ENCODE measurements at places on chromosomes 3 and 15. TPM values are rescaled to one million over a fixed set of nuclear protein-coding genes. Genes with fewer than 3 reads are reported as not detected.

GRCh38 chr3:197309528-197310361 is 11.3 kb upstream of the DLG1 start:
- H3K4me3 ChIP-seq, result no peak overlapping the region
- no peaks in the 10 kb centered on the region for H3K36me3 ChIP-seq
- no peak for DNase-seq
- no peaks in the 10 kb centered on the region for H3K27me3 ChIP-seq
- H3K27ac ChIP-seq, result peak overlapping the region; percentile 67

Gene CRABP1
- total RNA-seq, result 6.6 TPM

DNA sequence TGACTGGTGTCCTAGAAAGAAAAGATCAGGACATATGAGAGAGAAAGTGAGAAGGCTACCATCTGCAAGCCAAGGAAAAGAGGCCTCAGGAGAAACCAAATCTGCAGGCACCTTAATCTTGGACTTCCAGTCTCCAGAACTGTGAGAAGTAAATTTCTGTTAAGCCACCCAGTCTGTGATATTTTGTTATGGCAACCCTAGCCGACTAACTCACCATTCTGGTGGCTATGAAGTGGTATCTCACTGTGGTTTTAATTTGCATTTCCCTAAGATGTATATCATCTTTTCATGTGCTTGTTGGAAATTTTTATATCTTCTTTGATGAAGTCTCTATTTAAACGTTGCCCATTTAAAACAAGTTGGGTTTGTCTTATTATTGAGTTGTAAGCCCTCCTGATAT is 40.6 kb downstream of the ILDR1 start:
- no peak for DNase-seq
- H3K27me3 ChIP-seq, result no peaks in the 10 kb centered on the region
- H3K36me3 ChIP-seq, result no peaks in the 10 kb centered on the region
- H3K27ac ChIP-seq, result no peak overlapping the region
- no peak overlapping the region for H3K4me3 ChIP-seq
- no peaks in the 10 kb centered on the region for H3K4me1 ChIP-seq

DNA sequence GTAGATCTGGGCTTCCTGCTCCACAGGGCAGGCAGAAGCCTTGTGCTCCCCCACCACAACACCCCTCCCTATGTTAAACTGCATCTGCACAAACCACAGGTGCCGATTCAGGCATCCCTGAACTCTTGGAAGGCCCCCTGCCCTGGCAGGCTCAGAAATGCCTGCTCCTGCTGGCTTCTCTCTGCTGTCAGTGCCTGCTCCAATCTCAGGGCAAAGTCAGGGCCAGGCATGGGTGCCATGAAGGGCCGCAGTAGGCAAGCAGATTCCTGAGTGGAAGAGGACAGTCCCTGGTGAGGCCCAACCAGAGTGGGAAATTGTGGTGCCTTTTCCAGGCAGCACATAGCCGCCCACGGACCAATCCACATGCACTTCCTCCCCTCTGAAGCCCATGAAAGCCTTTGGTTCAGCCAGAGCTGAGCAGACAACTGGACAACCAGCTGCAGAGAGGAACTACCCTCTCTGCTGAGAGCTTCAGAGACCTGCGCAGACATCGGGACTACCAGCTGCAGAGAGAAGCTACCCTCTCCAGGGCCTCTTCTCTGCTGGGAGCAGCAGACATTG is 13.6 kb downstream of the PRR20G start:
- H3K36me3 ChIP-seq, result no peaks in the 10 kb centered on the region
- no peaks in the 10 kb centered on the region for H3K27me3 ChIP-seq
- no peaks in the 10 kb centered on the region for H3K4me1 ChIP-seq
- no peak overlapping the region for H3K4me3 ChIP-seq

- DNase-seq, result no peak
- H3K36me3 ChIP-seq, result no peaks in the 10 kb centered on the region
- H3K4me3 ChIP-seq, result no peak overlapping the region
- no peaks in the 10 kb centered on the region for H3K27me3 ChIP-seq
- H3K4me1 ChIP-seq, result no peaks in the 10 kb centered on the region
- H3K27ac ChIP-seq, result no peak overlapping the region
Measured at GRCh38 chr3:89954137-89954536, 846.7 kb downstream of the EPHA3 start.

Gene TM6SF1
- 9.4 TPM for total RNA-seq

DNA sequence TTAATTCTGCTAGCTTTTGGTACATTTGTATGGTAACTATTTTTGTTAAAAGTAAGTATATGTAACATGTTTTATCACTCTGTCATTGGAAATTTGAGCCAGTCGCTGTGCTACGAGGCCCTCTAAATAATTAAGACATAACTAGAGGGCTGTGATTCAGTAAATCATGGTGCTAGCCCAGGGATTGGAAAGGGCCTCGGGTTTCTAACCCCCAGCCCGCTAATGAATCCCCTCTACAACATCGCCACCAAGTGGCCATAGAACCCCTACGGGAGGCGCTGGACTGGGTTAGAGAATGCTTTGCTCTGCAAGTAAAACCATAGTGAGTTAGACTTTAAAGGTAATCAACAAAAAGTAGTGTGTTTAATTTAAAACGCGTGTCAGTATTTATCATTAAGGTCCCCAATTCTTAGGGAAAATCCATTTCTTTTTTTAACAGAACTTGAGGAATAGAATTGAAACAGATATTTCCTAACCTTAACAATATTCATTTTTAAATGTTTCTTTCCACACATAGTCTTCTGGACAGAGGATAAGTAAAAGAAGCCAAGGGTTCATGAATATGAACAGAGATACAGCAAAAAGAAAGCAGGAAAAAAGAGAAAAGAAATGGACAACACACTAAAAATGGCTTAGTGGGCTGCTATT is 744.7 kb downstream of the EPHA3 start:
- peak; percentile 6 for DNase-seq
- no peaks in the 10 kb centered on the region for H3K4me1 ChIP-seq
- H3K27me3 ChIP-seq, result no peaks in the 10 kb centered on the region
- H3K36me3 ChIP-seq, result no peaks in the 10 kb centered on the region
- H3K4me3 ChIP-seq, result no peak overlapping the region
- no peak overlapping the region for H3K27ac ChIP-seq

Gene RBPMS2
- 0.22 TPM for total RNA-seq

DNA sequence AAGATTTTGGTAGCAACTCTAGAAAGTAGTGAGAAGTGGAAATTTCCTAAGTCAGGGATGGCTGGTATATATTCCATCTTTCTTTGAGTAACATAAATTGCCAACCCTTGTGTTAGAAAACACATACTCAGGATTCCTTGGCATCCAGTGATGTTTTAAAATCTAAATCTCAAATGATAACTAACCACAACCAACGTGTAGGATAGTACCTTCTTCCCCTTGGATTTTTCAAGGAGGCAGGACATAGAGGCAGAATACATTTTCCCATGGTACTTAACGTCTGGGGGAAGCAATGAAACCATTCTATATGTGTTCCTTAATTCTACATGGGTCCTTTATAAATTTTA is 93.4 kb downstream of the WDR76 start:
- H3K27ac ChIP-seq, result no peak overlapping the region
- no peak for DNase-seq
- no peaks in the 10 kb centered on the region for H3K27me3 ChIP-seq
- H3K4me1 ChIP-seq, result no peaks in the 10 kb centered on the region
- H3K4me3 ChIP-seq, result no peak overlapping the region
- H3K36me3 ChIP-seq, result no peaks in the 10 kb centered on the region

- H3K4me3 ChIP-seq, result peak overlapping the region; percentile 35
- H3K36me3 ChIP-seq, result no peaks in the 10 kb centered on the region
- no peaks in the 10 kb centered on the region for H3K27me3 ChIP-seq
- H3K4me1 ChIP-seq, result no peaks in the 10 kb centered on the region
Measured at GRCh38 chr3:141796889-141797781, 33.9 kb downstream of the GRK7 start.

DNA sequence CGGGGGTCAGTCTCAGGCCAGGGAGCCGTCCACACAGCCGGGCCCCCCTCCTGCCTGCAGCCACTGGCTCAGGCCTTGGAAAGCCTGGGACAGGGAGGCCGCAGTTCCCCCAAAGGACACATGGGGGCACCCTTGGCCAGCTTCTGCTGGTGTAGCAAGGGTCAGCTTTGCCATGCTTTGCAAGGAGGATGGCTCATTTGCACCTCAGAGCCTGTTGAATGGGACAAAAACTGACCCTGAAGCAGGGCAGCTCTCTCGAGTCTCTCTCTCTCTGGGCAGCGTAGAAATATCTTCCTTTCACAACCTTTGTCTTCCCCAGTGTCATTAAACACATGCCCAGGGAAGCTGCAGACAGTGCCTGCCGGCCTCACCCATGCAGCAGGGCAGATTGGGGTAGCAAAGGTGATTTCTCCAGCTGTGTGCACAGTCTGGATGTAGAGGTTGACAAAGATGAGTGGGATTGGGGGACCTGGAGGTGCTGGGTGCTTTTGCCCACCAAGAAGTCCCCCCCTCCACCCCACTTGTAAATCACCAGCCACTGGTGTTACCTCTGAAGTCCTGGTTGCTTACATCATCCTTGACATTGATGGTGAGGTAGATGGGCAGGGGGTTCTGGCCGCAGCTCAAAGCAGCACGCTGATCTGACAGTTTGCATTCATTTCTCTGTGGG is 17.4 kb upstream of the EHD4 start:
- peaks cover 5% of the 10 kb centered on the region for H3K27me3 ChIP-seq
- no peak overlapping the region for H3K4me3 ChIP-seq
- no peak overlapping the region for H3K27ac ChIP-seq
- H3K4me1 ChIP-seq, result no peaks in the 10 kb centered on the region
- H3K36me3 ChIP-seq, result no peaks in the 10 kb centered on the region
- DNase-seq, result peak; percentile 58

Gene TBC1D5
- total RNA-seq, result 77.9 TPM

DNA sequence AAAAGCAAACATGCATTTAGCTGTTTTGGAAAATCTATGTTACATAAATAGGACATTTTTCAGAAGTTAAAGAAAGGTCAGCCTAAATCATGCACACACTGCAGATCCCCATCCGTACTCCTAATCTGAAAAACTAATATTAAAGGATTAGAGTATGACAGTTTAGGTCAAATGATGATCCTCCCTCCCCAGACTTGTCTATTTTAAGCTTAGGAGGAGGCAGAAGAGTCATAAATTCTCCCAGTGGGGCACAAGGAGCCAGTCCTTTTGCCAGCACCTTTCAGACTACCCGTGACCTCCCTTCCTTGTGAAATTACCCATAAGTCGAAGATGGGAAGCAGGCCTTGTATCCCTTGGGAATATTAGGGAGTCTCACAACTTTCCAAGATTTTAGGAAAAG is 78.0 kb downstream of the TGFBR2 start:
- no peaks in the 10 kb centered on the region for H3K27me3 ChIP-seq
- H3K4me1 ChIP-seq, result peaks cover 9% of the 10 kb centered on the region
- H3K27ac ChIP-seq, result peak overlapping the region; percentile 93
- peaks cover 19% of the 10 kb centered on the region for H3K36me3 ChIP-seq

Gene SNRPN
- total RNA-seq, result 127 TPM

DNA sequence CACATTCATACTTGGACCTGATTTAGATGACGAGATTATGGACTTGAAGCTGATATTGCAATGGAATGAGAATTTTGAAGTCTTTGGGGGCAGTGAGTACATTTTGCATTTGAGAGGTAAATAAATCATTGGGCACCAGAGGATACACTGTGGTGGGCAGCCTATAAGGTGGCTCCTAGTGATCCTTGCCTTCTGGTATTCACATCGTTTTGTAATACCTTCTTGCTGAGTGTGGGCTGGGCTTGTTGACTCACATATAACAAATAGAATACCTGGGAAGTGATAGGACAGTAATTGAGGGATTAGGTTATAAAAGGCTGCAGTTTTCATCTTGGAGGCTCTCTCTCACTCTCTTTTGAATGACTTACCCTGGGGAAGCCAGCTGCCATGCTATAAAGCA is 605.5 kb upstream of the KCNMB2 start:
- no peak overlapping the region for H3K27ac ChIP-seq
- no peaks in the 10 kb centered on the region for H3K36me3 ChIP-seq
- no peak overlapping the region for H3K4me3 ChIP-seq
- H3K4me1 ChIP-seq, result no peaks in the 10 kb centered on the region

GRCh38 chr15:81117136-81117535 is 16.9 kb upstream of the CFAP161 start:
- no peak overlapping the region for H3K27ac ChIP-seq
- H3K4me1 ChIP-seq, result no peaks in the 10 kb centered on the region
- H3K4me3 ChIP-seq, result no peak overlapping the region
- H3K36me3 ChIP-seq, result no peaks in the 10 kb centered on the region
- peaks cover 50% of the 10 kb centered on the region for H3K27me3 ChIP-seq
- DNase-seq, result no peak

DNA sequence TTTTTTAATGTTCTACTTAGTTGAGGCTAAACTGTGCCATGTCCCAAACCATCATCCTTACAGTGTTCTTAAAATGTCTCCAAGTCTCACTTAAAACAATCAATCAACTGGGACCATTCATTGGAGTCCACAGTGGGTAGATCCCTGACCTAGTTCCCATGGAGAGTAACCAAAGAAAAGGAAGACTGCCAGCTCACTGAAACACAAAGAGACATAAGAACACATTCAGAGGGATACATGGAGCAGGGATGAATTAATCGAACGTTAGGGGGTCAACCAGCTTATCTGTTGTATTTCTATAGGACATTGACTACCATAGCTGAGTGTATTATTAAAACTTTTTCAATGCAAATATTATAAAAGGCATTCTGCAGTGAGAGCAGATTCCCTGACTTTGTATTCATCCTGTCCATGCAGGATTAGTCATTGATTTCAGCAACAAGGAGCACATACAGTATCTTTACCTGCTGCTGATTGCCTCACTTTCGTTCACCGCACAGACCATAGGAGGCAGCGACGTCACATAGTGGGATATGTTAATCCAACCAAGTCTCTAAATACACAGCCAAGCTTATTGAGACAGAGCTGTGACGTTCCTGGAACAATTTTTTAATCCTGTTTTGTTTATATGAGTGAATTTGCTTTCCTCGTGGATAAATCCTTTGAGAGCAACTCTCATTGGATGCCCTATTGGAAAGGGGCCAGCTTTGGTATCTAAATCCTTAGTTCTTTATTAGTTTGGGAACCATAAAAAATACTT is 364.9 kb upstream of the RBMS3 start:
- peaks cover 36% of the 10 kb centered on the region for H3K4me1 ChIP-seq
- no peaks in the 10 kb centered on the region for H3K27me3 ChIP-seq
- no peaks in the 10 kb centered on the region for H3K36me3 ChIP-seq
- DNase-seq, result peak; percentile 24
- peak overlapping the region; percentile 80 for H3K27ac ChIP-seq

DNA sequence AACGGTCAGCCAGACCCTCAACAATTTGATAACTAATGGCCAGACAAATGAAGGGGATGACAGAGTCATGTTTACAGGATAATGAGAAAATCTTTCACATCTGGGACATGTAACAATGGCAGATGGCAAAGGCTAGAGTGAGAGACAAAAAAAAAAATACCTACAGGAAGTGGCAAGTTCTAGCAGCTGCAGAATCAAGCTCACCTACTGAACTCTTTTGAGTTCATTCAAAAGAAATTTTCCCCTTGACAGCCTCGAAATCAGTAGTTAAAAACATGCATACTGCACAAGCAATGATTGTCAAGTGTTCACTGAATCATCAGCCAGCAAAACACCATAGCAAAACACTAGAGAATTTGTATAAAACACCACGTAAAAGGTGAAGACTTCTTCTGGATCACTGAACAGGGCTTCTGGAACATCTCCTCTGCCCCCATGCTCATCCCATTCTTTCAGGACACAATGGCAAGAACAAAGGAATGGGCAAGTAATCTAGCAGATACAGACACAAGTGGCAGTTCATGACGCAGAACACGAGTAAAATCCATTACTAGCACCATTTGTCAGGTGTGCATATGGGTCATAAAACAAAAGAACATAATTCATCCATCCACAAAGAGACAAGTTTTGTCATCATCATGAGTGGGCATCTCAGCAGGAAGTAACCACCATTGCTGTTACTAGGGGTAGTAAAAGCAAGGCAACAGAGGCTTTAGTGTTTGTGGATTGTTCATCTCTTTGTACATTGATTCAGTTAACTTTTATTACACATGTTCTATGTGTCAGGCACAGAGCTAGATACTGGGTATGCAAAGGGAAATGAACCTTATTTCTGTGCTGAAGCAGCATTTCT is 13.8 kb upstream of the KCNMB2 start:
- no peaks in the 10 kb centered on the region for H3K27me3 ChIP-seq
- no peaks in the 10 kb centered on the region for H3K36me3 ChIP-seq
- no peak overlapping the region for H3K27ac ChIP-seq

Gene OCA2
- not detected for total RNA-seq
